ENCODE measurements at places on chromosomes 4 and X. TPM values are rescaled to one million over a fixed set of nuclear protein-coding genes. Genes with fewer than 3 reads are reported as not detected.

Gene AMBN
- total RNA-seq: not detected

Gene PPP4R3C
- total RNA-seq: not detected

Gene NPFFR2
- total RNA-seq: 0.36 TPM

Gene CENPVL1
- total RNA-seq: not detected

Gene MYOZ2
- 0.13 TPM for total RNA-seq

Gene BEX3
- total RNA-seq: 193 TPM

Gene C1QTNF7
- not detected for total RNA-seq

Gene GLOD5
- not detected for total RNA-seq

Gene TMSB15B
- 7.4 TPM for total RNA-seq

Gene PACRGL
- total RNA-seq: 27.0 TPM

Gene ELOVL6
- 9.2 TPM for total RNA-seq

Gene KLHL4
- total RNA-seq: 33.7 TPM

Gene CDS1
- 0.07 TPM for total RNA-seq

Gene SLC10A7
- total RNA-seq: 30.5 TPM

Gene GATA1
- total RNA-seq: not detected

Gene CYLC1
- total RNA-seq: not detected

Gene CENPVL2
- not detected for total RNA-seq

Gene PCDH11X
- 0.22 TPM for total RNA-seq

Gene TMPRSS11F
- total RNA-seq: not detected

Data from thoracic aorta endothelial cell (primary cell).